ENCODE measurements at places on chromosomes 6 and 20. TPM values are rescaled to one million over a fixed set of nuclear protein-coding genes. Genes with fewer than 3 reads are reported as not detected.

The DYNLT2 gene
- 1.0 TPM for total RNA-seq

GRCh38 chr20:40658509-40658908 is 30.5 kb downstream of the MAFB start:
- no peaks in the 10 kb centered on the region for H3K4me1 ChIP-seq
- H3K36me3 ChIP-seq: no peaks in the 10 kb centered on the region
- DNase-seq: no peak
- no peak overlapping the region for H3K27ac ChIP-seq
- H3K27me3 ChIP-seq: no peaks in the 10 kb centered on the region

The RAB32 gene
- 75.7 TPM for total RNA-seq

DNA sequence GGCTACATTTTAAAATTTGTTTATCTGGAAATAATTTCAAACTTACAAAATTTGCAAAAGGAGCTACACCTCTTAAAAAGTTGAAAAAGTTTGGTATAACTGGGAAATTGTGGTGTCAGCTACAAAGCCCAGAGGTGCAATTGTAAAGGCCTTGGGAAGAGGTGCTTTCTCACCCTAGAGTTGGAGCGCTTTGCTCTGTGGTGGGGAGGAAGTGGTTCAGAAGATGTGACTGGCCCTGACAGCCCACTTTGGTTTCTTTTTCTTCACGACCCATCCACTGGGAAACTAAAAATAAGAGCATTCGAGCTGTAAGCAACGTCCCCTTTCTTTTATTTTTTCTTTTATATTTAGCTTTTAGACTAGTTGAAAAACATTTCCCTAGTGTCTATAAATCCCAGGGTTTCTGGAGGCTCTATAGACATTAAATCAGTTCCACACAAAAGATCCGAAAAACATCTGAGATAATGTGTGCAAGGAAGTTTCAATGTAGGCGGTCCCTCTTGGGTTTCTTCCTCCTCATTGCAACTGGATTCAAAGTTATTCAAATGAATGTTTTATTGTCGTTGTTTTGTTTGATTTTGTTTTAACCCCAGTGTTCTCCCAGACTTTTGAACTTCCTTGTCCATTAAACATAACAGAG is 397.8 kb downstream of the KIF16B start:
- H3K4me1 ChIP-seq: no peaks in the 10 kb centered on the region
- no peaks in the 10 kb centered on the region for H3K27me3 ChIP-seq
- H3K27ac ChIP-seq: no peak overlapping the region
- no peak overlapping the region for H3K4me3 ChIP-seq

- peaks cover 24% of the 10 kb centered on the region for H3K4me1 ChIP-seq
- no peaks in the 10 kb centered on the region for H3K27me3 ChIP-seq
- H3K27ac ChIP-seq: peak overlapping the region; percentile 53
These were observed 190.8 kb upstream of the BMP2 start for GRCh38 chr20:6576726-6577125.

GRCh38 chr20:20292472-20292871 is 75.4 kb upstream of the INSM1 start:
- no peak overlapping the region for H3K4me3 ChIP-seq
- H3K36me3 ChIP-seq: no peaks in the 10 kb centered on the region
- DNase-seq: no peak
- H3K27me3 ChIP-seq: no peaks in the 10 kb centered on the region
- no peak overlapping the region for H3K27ac ChIP-seq

- H3K4me3 ChIP-seq: peak overlapping the region; percentile 94
- H3K27me3 ChIP-seq: no peaks in the 10 kb centered on the region
- peaks cover 6% of the 10 kb centered on the region for H3K4me1 ChIP-seq
These were observed 902 bp downstream of the SAMHD1 start for GRCh38 chr20:36950414-36951197.

The TMEM244 gene
- total RNA-seq: not detected

The PDE10A gene
- 7.4 TPM for total RNA-seq

DNA sequence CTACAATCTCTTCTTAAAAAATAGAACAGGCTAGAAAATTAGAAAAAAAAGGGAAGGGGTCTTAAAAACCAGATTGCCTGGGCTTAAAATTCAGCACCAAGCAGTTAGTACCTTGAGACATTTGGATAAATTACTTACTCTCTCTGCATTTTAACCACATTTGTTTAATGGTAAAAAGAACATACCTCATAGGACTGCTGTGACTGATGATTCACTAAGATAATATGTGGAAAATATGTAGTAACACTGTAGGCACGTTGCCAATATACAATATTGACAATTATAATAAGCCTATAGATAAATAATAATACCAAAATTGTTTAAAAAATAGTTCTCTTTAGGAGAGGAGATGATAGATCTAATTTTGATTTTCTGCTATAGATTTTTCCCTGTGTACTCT is 750.4 kb downstream of the TENT5A start:
- no peaks in the 10 kb centered on the region for H3K4me1 ChIP-seq
- no peak overlapping the region for H3K4me3 ChIP-seq
- H3K36me3 ChIP-seq: no peaks in the 10 kb centered on the region

The UBE2C gene
- 12.3 TPM for total RNA-seq

- DNase-seq: no peak
- no peak overlapping the region for H3K27ac ChIP-seq
- no peaks in the 10 kb centered on the region for H3K36me3 ChIP-seq
- no peak overlapping the region for H3K4me3 ChIP-seq
These were observed 10.7 kb upstream of the TCFL5 start for GRCh38 chr20:62872184-62872847.

DNA sequence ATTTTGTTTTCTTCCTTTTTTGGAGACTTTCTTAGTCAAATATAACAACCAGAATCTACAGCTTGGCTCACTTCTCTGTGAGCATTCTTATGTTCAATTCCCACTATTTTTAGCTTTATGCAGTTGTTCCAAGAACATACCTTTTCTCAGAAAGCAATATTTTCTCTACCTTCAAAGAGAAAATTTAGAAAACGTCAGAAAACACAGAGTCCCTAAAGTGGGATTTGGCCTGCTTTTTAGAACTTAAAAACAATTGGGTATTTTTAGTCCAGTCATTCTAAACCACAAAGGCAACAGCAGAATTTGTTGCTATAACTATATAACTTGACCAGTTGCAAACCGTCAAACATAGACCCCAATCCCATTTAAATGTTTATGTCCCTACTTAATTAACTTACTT is 133.1 kb downstream of the MOXD1 start:
- no peak for DNase-seq
- no peaks in the 10 kb centered on the region for H3K4me1 ChIP-seq
- H3K36me3 ChIP-seq: no peaks in the 10 kb centered on the region
- H3K4me3 ChIP-seq: no peak overlapping the region

DNA sequence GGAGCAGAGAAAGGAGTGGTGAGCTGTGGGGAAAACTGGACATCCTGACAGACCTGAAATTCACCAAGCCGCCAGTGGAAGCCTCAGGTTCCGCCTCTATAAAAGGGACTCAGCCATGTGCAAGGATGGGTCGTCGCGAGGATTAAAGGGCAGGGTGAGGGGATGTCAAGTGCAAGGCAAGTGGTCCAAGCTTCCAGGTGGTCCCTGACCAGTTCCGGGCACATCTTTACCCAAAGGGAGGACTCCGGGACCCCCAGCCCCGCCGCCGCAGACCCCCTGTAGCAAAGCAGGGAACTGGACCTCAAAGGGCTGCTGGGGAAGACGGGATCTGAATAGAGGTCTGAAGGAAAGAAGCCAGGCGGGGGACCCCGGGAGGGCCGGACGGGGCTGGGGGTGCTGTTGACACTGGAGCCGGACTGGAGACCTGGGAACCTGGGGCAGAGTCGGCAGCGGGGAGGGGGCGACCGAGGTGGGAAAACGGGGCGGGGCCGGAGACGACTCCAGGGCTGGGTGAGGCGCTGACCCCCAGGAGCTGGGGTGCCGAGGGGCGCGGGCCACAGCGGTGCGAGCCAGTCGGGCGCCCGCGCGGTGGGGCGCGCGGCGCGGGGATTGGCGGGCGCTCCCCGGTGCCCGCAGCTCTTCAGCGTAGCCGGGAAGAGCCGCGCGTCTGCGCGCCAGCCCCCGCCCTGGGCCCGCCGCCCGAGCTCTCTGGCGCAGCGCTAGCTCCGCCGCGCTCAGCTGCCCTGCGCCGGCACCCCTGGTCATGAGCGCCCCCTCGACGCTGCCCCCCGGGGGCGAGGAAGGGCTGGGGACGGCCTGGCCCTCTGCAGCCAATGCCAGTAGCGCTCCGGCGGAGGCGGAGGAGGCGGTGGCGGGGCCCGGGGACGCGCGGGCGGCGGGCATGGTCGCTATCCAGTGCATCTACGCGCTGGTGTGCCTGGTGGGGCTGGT is at the start of gene SSTR4:
SSTR4 (plus strand) TSS at position 592 of the 951 bp plus-strand sequence; CDS start at position 764, 172 bp downstream.
- H3K27ac ChIP-seq: no peak within 1 kb of the TSS
- H3K4me1 ChIP-seq: no peaks in the 10 kb centered on the region
- H3K36me3 ChIP-seq: no peaks in the 10 kb centered on the region
- H3K27me3 ChIP-seq: peaks cover 10% of the 10 kb centered on the region

The PSORS1C1 gene
- total RNA-seq: 8.8 TPM

The OXT gene
- total RNA-seq: not detected

DNA sequence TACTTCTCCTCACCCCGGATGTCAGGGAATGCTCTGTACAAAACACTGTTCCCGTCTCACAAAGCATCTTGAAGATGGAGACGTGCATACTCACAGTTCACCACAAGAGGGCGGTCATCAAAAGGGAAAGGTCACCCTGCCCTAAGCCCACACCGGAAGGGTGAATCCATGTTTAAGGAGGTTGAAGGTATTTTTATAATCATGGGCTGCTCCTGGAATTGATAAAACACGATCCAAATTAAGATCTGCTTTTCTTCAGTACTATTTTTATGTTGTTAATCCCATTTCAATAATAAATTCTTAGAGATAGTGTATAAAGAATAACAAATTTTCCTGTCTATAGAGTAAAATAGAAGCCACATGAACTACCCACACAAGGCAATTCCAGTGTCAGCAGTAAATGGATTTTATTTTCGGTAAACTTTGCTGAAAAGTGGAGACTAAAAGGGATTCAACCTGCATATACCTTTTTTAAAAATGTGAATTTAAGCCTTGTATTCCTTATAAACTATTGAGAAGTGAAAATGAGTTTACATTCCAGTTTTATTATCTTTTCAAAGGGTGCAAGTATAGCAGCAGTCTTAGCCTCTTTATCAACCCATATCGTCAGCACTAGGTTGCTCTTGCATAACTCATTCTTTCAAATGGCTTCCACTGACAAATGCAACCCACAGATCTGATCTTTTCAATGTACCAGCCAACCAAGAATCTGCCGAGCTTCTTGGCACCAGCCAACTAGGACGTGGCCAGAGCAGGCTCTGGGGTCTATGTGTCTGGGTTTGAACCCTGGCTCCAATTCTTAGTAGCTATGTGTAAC is 79.7 kb upstream of the MBOAT1 start:
- no peaks in the 10 kb centered on the region for H3K4me1 ChIP-seq
- no peaks in the 10 kb centered on the region for H3K27me3 ChIP-seq
- DNase-seq: peak; percentile 53
- no peak overlapping the region for H3K27ac ChIP-seq
- H3K4me3 ChIP-seq: no peak overlapping the region

DNA sequence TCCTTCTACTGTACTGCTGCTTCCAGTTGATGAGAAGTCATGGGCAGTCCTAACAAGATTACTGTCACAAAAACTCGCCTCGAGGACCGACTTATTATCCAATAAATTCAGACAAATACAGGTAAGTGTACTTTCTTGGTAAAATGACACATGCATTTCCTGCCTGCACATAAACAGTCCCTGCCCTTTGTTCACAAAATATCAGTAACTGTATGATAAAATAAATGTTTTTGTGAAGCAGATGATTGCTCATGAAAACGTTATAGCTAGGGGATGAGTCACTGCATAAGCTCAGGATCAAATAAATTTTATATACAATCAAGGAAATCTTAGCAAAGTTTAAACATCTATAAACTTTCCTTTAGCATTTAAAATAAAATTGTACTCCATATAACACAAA is 164.5 kb upstream of the RIPOR2 start:
- no peaks in the 10 kb centered on the region for H3K27me3 ChIP-seq
- H3K4me1 ChIP-seq: no peaks in the 10 kb centered on the region
- H3K36me3 ChIP-seq: no peaks in the 10 kb centered on the region
- no peak for DNase-seq

DNA sequence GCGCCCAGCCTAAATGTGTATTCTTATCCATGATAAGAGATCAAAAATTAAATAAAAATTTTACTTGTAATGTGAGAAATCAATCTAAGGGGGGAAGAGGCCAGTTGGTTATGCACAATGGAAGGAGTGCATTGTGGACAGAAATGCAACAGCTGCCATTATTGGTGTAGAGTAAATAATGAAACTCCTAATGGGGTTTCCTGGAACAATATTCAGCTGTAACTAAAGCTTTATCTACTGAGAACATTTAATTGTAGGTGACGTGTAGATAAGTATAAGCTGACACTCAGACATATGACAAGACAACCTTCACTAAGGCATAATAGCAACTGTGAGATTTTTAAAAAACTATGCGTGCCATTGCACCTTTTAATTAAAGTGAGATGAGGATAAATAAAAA is 71.4 kb downstream of the CEP57L1 start:
- H3K36me3 ChIP-seq: no peaks in the 10 kb centered on the region
- no peaks in the 10 kb centered on the region for H3K27me3 ChIP-seq
- no peak overlapping the region for H3K4me3 ChIP-seq
- no peak for DNase-seq

DNA sequence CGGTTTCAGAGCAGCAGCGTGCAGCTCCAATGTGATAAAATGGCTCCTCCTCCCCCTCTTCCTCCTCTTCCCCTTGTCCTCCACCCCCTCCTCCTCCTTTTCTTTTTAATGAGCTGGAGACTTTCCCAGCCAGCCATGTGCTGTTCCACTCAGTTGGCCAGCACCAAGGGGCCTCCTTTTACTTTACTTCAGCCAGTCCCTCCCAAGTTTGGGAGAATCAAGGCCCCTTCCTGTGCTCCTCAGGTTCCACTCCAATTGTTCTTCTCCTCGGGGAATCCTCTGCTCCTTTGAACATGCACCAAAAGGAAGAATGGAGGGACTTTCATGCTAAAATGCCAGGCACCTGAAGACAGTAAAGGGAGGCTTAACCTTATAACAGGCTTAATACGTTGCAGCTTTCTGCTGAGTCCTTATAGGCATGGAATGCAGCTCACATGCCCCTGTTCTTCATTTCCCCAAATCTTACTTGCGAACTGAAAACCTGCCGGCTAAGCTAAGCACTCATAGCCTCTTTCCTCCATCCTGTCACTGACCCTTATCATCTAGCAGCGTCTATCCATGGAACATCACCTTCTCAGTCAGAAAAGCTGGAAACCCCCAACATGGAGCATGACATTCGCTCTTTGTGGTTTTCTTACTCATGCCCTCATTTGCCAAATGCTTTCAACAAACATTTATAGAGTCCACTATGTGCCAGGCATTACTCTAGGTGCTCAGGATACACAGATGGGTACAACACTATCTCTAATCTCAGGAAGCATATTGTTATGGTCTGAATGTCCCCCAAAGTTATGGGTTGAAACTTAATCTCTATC is 170.6 kb downstream of the PHACTR1 start:
- DNase-seq: peak; percentile 42
- H3K27ac ChIP-seq: no peak overlapping the region
- no peak overlapping the region for H3K4me3 ChIP-seq
- peaks cover 5% of the 10 kb centered on the region for H3K4me1 ChIP-seq
- H3K27me3 ChIP-seq: peaks cover 5% of the 10 kb centered on the region
- no peaks in the 10 kb centered on the region for H3K36me3 ChIP-seq
